Dermis lymphatic vessel endothelial cell (primary cell): ENCODE measurements at places on chromosomes 2 and 18. TPM values are rescaled to one million over a fixed set of nuclear protein-coding genes. Genes with fewer than 3 reads are reported as not detected.

The CNDP1 gene
- not detected in 2 replicates for total RNA-seq

The CYRIA gene
- total RNA-seq, result 33.6 and 46.8 TPM in 2 replicates

The LRRTM1 gene
- not detected in 2 replicates for total RNA-seq

The ACTG2 gene
- total RNA-seq, result not detected in 2 replicates

The ANKRD39 gene
- total RNA-seq, result 7.7 and 8.0 TPM in 2 replicates

The PPIG gene
- total RNA-seq, result 18.4 and 26.9 TPM in 2 replicates

The C18orf32 gene
- 8.9 and 10.0 TPM in 2 replicates for total RNA-seq

The ERICH2 gene
- total RNA-seq, result not detected in 2 replicates

The RAB6C gene
- under 0.01 TPM in 1 of 2 replicates, not detected in the other for total RNA-seq

The ANKRD62 gene
- under 0.01 TPM in 1 of 2 replicates, not detected in the other for total RNA-seq

The UGT1A10 gene
- total RNA-seq, result not detected in 2 replicates

The BUB1 gene
- total RNA-seq, result 5.3 and 7.4 TPM in 2 replicates

The PEX13 gene
- 44.1 and 52.7 TPM in 2 replicates for total RNA-seq

The HK2 gene
- 2.0 and 2.5 TPM in 2 replicates for total RNA-seq

The KCNE4 gene
- total RNA-seq, result under 0.01 and 1.1 TPM in 2 replicates

The CLEC4F gene
- 0.11 and 0.17 TPM in 2 replicates for total RNA-seq

The KCNIP3 gene
- total RNA-seq, result 0.11 and 0.17 TPM in 2 replicates

The STPG4 gene
- total RNA-seq, result 0.11 and 0.17 TPM in 2 replicates

The ARMC9 gene
- total RNA-seq, result 4.8 and 7.4 TPM in 2 replicates

The GALNT13 gene
- under 0.01 and 0.60 TPM in 2 replicates for total RNA-seq

The IGFBP2 gene
- 1.4 and 9.6 TPM in 2 replicates for total RNA-seq

The MARCHF4 gene
- under 0.01 and 0.11 TPM in 2 replicates for total RNA-seq

The PER2 gene
- 2.0 and 2.7 TPM in 2 replicates for total RNA-seq

The TUBB6 gene
- total RNA-seq, result 532 and 823 TPM in 2 replicates

The GULP1 gene
- 3.3 TPM in 2 replicates for total RNA-seq

The MORN2 gene
- total RNA-seq, result 10.3 and 13.8 TPM in 2 replicates

The KIAA1328 gene
- total RNA-seq, result 2.9 and 4.6 TPM in 2 replicates
